ENCODE measurements at places on chromosomes 7 and 10.

- DNase-seq, result no peak
These were observed 18.9 kb downstream of the GBX1 start for GRCh38 chr7:151148319-151149259.

DNA sequence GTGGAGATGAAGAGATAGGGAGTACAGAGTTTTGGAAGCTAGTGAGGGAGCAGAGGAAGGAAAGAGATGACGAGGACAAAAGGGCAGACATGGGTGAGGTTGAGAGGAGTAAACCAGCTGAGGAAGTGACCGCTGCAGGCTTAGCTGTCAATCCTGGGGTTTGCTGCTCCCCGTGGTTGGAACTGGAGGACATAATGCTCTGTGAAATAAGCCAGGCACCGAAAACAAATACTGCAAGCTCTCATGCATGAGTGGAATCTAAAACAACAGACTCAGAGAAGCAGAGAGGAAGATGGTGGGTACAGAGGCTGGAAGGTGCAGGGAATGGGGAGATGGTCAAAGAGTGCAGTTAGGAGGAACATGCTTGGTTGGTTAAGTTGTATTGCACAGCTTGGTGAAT is 482.2 kb upstream of the C7orf33 start:
- DNase-seq, result no peak

- no peak for DNase-seq
These were observed 22.7 kb downstream of the HOXA1 start for GRCh38 chr7:27073076-27073475.

- peak; percentile 47 for DNase-seq
These were observed 4.9 kb upstream of the SLC29A3 start for GRCh38 chr10:71314028-71314693.

DNA sequence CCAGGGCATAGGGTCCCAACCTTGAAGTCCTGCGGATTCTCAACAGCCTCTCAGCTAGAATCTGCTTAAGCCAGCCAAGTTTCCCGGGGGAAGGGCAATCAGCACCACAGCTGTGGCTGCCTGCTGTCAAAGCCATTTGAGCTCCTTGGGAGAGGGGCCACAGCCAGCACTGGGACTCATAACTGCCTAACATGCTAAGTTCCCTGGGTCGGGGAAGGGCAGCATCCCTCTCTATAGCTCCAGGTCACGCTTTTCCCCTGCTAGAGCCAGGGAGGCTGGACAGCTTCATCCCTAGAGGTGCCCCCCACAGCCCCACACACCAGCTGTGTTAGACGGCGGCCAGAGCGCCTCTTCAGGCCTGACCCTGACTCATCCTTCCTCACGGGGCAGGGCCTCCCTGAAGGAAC is 49.6 kb upstream of the PDE1C start:
- no peak for DNase-seq

- no peak for DNase-seq
These were observed 21.7 kb downstream of the LRRC27 start for GRCh38 chr10:132353456-132354355.

- peak; percentile 47 for DNase-seq
These were observed 261.2 kb upstream of the SEMA3A start for GRCh38 chr7:84455788-84456187.

DNA sequence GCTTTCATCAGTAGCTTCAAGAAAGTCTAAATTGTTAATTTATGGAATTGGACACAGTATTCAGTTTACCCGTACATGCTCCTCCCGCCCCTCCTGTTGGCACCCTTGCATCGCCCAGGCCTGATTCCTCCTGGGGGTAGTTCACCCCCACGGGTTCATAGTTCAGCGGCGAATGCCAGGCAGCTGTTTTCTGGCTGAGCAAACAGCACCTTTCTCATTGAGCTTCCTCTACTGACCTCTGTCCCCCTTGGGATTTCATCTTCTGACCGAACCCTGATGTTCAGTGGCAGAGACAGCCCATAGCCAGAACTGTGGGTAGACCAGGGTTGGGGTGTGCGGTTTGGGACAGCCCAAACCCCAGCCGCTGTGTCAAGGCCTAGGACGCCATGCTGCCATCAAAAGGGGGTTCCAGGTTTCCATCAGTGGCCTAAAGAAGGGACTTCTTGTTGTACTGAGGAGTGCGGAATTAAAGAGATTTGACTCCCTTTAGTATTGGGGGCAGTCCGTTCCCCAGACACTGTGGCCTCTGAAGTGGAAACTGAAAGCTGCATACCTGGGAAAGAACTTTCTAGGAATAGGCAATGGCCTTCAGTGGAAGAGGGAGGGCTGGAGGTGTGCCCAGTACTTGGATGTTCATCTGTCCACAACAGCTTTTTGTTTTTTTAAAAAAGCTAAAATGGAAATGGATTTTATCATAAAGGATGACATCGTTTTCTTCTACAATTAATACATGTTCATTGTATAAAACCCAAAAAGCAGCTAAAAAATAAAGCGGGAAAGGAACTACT is 19.0 kb downstream of the MDH2 start:
- DNase-seq, result no peak

- no peak for DNase-seq
These were observed 112.3 kb downstream of the CFTR start for GRCh38 chr7:117592011-117592635.

DNA sequence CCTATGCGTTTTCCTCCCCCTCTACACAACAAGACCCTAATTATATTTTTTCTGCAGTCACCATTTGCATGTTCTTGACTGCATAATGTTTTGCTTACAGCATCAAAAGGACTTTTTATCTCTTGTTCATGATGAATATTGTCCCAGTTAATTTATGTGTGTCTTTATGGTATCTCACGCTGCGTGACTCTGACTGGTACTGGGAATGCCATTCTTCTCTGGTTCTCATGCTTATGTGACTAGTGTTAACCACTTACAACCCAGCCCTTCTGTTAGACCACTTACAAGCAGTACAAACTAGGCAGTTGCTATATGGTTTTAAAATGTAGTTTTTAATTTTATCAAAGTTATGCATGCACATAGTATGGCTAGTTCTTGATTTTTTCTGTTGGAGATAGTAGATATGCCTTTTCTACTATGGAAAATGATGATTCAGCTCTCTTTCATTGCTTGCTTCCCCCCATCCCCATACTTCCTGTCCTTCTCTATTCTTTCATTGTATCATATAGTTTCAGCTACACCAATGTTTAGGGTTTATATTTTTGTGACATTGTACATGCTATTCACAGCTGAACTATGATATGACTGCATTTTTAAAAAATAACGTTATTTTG is 24.9 kb downstream of the BZW2 start:
- DNase-seq, result no peak

DNA sequence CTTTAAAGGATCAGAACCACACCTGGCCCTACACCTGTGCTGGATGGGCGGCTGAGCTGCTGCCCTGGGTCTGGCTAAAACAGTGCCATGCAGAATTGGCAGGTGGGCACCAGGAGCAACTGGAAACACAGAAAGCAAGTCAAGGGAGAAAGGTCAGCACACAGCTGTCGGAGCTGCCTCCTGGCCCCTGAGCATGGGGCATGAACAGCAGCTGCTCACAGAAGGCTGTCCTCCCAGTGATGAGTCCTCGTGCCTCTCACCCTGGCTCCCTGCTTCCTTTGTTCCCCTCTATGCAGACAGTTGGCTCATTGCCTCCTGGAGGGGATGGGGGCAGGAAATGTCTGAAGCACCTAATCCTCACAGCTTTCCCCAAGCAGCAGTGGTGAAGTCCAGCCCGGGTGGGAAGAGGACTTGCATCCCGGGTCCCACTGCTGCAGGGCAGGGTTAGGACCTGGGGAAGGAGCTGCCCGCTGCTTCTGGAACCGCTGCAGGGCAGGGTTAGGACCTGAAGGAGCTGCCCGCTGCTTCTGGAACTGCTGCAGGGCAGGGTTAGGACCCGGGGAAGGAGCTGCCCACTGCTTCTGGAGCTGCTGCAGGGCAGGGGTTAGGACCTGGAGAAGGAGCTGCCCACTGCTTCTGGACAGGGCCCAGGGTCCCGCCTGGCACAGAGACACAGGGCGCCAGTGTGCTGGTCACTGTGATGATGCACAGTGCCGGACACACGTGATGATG is 37.3 kb downstream of the VIPR2 start:
- DNase-seq, result no peak

DNA sequence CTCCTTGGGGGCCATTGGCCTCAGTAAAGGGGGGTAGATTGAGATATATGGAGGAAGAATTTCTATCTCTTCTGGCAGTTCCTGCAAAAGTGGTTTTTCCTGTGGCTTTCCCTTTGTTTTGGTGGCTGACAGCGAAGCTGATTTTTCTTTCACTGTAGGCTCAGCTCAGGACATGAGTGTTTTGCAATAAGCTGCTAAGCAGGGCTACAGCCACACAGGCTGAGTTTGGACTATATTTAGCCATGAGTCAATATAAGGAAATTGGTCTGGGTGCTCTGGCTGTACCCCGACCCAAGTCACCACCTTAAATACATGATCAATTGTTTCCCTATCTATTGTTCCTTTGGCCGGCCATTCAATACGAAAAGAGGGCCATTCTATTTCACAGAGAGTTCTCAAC is 212.7 kb upstream of the KCND2 start:
- DNase-seq, result no peak

DNA sequence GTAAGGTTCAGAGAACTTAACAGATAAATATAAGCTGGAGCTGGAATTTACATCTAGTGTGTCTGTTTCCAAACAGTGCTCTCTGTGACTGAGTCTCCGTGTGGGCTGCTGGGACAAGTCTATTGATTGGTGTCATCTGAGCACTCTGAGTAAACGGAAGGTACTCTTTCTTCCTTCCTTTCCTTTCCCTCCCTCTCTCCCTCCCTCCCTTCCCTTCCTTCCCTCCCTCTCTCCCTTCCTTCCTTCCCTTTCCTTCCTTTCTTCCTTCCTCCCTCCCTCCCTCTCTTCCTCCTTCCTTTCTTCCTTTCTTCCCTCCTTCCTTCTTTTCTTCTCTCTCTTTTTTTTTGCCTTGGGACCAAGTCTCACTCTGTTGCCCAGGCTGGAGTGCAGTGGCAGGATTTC is 61.8 kb downstream of the ANKRD61 start:
- DNase-seq, result no peak

- no peak for DNase-seq
These were observed 49.8 kb downstream of the ELFN1 start for GRCh38 chr7:1719913-1720312.

- no peak for DNase-seq
These were observed 256.6 kb downstream of the PTEN start for GRCh38 chr10:88120075-88120474.

GRCh38 chr10:86727470-86727869 is 28.9 kb upstream of the BMPR1A start:
- no peak for DNase-seq

GRCh38 chr7:113819474-113819873 is 99.3 kb downstream of the PPP1R3A start:
- no peak for DNase-seq

DNA sequence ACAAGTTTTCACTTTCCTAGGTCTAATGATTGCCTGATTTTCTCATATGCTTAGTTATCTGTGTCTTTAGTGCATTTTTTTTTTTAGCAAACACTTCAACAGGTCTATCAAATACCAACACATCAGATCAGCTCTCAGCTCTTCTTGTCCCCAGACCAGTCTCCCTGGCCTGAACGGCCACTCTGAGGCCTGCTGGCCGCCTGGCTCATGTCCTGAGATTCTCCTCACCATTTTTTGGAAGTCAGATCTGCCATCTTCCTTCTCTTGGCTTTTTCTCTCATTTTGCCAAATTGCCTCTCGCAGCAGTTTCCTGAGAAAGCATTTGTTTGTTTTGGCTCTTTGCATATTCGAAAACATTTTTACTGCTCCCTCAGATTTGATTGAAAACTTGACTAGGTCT is 29.3 kb downstream of the PPP2R2D start:
- no peak for DNase-seq
